NCI-H2081 (cell line): ENCODE measurements at places on chromosomes 5 and 9.

DNA sequence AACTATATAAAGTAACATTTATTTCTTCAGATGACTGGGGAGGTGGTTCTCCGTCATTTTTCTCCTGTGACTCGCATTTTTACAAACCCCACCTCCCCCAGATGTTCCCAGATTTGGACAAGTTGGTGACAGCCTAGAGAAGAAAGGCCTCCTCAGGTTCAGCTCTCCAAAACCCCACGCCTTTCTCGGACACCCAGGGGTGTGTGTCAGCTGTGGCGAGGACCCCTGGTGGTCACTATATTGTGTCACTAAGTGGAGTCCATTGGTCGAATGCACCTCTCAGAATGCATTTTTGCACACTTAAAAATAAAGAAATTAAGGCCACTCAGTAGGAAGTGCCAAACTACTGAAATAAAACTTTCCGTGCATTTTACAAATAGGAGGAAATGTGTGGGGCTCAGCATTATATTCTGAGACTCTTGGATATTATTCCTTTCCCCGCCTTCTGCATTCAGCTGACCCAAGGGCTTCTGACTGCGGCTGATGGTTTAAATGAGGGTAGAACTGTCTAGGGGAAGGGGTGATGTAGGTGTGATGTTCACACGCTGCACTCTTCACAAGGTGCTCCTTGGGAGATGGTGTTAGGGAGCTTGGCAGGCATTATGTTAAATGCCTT, 47.6 kb downstream of the ACO1 start:
- DNase-seq, result no peak

GRCh38 chr9:98146101-98146991, 27.3 kb upstream of the TRIM14 start:
- no peak for DNase-seq

GRCh38 chr5:50846261-50846660, 179.8 kb downstream of the PARP8 start:
- no peak for DNase-seq

GRCh38 chr5:164545507-164545906, 1040.1 kb downstream of the MAT2B start:
- DNase-seq, result no peak

- no peak for DNase-seq
These were observed 78.6 kb downstream of the ANXA1 start for GRCh38 chr9:73230251-73230650.

- DNase-seq, result no peak
These were observed 31.6 kb downstream of the PRLR start for GRCh38 chr5:35198686-35199085.

DNA sequence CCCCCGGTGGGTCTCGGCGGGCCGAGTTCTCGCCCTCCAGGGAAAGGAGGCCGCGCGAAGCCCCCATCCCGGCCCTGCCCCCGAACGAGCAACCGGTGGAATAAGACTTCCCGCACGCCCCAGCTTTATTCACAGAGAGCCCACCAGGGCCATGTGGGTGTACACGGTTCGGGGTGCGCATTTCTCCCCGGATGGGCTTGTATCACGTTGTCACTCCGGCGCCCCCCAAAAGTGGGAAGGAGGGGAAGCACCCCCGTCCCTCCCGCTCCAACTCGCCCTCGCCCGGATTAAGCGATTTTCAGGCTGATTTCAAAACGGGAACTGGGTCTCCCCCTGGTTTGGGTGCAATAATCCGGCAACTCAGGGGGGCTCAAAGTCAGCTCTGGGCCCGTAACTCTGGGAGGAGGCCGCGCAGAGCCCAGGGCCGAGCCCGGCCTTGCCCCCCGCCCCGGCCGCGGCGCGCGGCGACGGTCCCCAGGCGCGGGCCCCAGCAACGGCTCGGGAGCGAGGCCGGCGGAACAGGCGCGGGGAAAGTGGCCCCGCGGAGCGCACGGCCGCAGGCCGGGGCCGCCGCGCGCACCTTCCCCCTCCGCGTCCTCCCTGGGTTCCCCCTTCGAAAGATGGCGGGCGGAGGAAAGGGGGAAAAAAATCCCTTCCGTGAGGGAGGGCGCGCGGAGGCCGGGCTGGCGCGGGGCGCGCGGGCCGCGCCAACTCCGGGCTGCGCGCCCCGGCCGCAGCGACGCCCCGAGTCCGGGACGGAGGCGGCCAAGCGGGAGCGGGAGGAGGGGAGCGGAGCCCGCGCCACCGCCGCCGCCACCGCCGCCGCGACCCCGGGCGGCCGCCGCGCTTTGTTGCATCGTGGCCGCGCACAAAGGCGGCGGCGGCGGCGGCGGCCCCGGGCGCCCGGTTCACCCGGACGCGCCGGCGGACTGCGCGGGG, 644 bp downstream of the BRD3 start:
- DNase-seq, result no peak

GRCh38 chr9:121463026-121463807, 36.4 kb downstream of the GGTA1 start:
- DNase-seq, result no peak
